Astrocyte (in vitro differentiated cells and primary cell): ENCODE measurements at places on chromosomes 2 and 18.

GRCh38 chr2:241975593-241976284, 106.2 kb downstream of the RTP5 start:
- H3K4me3 ChIP-seq: no peak overlapping the region
- no peak overlapping the region for H3K27ac ChIP-seq
- peaks cover 13% of the 10 kb centered on the region for H3K27me3 ChIP-seq
- H3K36me3 ChIP-seq: no peaks in the 10 kb centered on the region
- DNase-seq: no peak

GRCh38 chr2:157893611-157894010, 17.5 kb upstream of the ACVR1 start:
- H3K27me3 ChIP-seq: no peaks in the 10 kb centered on the region
- no peaks in the 10 kb centered on the region for H3K36me3 ChIP-seq
- peaks cover 18% of the 10 kb centered on the region for H3K4me1 ChIP-seq
- H3K27ac ChIP-seq: no peak overlapping the region

- H3K27ac ChIP-seq: no peak overlapping the region
- H3K36me3 ChIP-seq: no peaks in the 10 kb centered on the region
- H3K27me3 ChIP-seq: no peaks in the 10 kb centered on the region
- DNase-seq: no peak
Observed at GRCh38 chr2:133110201-133110600, 440.2 kb upstream of the LYPD1 start.

DNA sequence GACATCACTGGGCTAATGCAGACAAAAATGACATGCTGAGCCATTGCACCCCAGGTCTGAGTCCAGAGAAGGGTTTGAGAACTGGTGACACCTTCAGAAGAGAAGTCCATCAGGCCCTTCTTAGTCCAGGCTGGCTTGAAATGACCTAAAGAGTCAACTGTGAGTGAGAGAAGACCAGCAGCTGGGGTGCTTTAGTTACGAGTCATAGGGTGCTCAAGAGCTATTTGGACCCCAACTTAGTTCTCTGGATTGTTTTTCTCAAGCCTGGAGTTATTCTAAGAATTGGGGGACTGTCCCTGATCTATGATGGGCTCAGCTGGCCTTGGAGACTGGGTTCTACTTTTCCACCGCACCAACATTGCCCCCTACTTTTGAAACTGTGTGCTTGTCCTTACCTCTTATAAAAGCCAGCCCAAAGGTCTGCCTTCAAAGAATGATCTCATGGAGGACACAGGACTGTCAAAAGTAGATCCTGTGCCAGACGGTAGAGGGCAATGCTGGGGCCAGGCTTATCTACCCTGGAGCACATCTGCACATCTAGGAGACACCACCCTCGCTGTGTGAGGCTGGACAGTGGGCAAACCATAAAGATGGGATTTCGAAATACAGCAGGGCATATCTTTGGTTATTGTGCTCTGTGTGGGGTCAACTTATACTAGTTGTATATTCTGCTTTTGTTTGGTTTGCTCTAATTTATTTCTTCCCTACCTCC, 333.0 kb upstream of the SLC14A2 start:
- no peaks in the 10 kb centered on the region for H3K27me3 ChIP-seq
- no peak overlapping the region for H3K27ac ChIP-seq
- H3K4me1 ChIP-seq: no peaks in the 10 kb centered on the region
- peak; percentile 11 for DNase-seq
- no peaks in the 10 kb centered on the region for H3K36me3 ChIP-seq

- peak; percentile 78 for DNase-seq
- H3K4me3 ChIP-seq: no peak overlapping the region
- H3K27me3 ChIP-seq: no peaks in the 10 kb centered on the region
- no peaks in the 10 kb centered on the region for H3K36me3 ChIP-seq
Observed at GRCh38 chr2:237297421-237298150, 116.4 kb downstream of the COL6A3 start.

- peak overlapping the region; percentile 1 for H3K27ac ChIP-seq
- H3K4me1 ChIP-seq: peaks cover 29% of the 10 kb centered on the region
- H3K4me3 ChIP-seq: no peak overlapping the region
- DNase-seq: peak; percentile 71
- peaks cover 2% of the 10 kb centered on the region for H3K27me3 ChIP-seq
Observed at GRCh38 chr2:236712304-236712703, 142.7 kb downstream of the ACKR3 start.

DNA sequence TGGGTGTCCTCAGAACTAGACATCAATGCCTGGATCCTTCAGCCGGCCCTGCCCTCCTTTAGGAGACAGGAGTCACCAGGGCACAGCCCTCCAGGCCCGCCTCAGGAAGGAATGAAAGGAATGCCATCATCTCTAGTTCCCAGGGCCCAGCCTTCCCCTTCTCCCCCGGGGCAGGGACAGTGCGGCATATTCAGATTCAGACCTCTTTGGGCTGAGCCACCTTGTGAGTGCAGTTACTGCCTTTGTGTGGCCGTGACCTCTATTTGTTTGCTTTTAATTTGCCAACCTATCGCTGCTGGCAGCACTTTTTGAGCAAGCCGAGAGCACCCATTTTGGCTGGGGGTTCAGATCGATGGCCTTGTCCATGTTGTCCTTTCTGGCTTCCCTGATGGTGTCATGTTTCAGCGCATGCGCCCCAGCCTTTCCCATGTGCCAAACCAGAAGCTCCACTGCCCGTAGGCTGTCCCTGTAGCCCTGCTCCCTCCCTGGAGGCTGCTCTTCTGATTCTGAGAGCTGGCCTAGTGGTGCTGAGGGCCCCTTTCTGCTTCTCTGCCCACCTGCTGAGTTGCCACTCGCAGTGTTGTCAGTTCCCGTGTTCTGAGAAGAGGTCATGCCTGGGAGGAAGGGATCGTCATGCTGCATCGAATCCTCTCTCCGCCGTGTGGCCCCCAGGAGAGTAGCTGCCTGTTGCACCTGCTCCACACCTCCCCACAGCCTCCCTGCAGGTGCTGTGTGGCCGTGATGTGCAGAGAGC, 10.9 kb downstream of the ANKRD23 start:
- no peaks in the 10 kb centered on the region for H3K27me3 ChIP-seq
- no peak overlapping the region for H3K4me3 ChIP-seq
- peaks cover 5% of the 10 kb centered on the region for H3K4me1 ChIP-seq
- no peak overlapping the region for H3K27ac ChIP-seq

DNA sequence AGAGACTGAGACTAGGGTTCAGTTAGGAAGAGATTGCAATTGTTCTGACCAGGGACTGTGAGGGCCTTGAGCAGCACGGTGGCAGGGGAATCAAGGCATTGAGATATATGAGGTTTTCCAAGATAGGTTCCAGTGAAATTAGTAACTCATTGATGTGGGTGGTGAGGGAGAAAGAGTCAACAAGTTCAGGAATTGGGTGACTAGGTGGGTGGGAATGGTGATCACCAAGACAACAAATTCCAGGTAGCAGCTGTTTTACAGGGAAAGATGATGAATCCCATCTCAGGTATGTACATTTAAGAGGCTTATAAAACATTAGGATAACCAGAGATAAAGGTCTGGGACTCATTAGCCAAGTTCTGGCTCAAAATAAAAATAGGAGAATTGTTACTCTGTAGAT, 251.5 kb upstream of the MGAT5 start:
- H3K4me3 ChIP-seq: no peak overlapping the region
- H3K4me1 ChIP-seq: no peaks in the 10 kb centered on the region
- H3K27me3 ChIP-seq: no peaks in the 10 kb centered on the region
- H3K36me3 ChIP-seq: no peaks in the 10 kb centered on the region

DNA sequence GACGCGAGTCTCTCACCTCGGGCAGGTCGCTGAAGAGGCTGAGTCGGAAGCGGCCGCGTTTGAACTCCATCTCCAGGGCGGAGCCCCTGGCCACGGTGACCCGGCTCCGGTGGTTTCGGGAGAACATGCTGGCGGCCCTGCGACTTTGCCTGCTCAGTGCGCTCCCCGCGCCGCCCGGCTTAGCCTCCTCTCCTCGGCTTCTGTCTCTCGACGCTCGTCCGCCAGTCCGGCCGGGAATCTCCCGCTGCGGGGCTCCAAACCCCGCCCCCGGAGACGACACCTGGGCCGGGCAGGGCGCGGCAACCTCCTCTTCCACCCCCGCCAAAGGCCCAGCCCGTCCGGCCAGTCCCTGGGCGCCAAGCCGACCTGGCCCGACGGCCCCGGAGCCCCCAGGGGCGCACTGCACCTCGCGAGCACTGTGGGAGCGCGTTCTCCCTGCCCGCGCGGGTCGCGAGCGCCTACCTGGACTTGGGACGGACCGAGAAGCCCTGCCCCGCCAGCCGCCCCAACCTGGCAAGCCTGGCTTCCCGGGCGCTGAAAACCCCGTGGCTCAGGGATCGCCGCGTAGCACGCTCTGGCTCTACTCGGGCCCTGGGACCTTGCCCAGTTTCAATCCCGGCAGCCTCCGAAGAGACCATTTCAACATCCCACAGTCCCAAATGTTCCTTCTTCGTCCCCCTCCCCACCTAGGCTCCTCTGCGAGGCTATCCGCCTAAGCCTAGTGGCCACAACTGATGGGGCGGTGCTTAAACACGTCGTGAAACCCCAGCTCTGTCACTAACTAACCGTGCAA, at the start of gene RTKN:
Gene RTKN, minus strand, starts transcription at position 248 of the 793 bp plus-strand sequence. Its CDS starts 121 bp downstream, at position 127.
- H3K36me3 ChIP-seq: no peaks in the 10 kb centered on the region
- peaks cover 45% of the 10 kb centered on the region for H3K4me1 ChIP-seq
- peaks cover 10% of the 10 kb centered on the region for H3K27me3 ChIP-seq
- no peak within 1 kb of the TSS for H3K4me3 ChIP-seq
- H3K27ac ChIP-seq: no peak within 1 kb of the TSS

DNA sequence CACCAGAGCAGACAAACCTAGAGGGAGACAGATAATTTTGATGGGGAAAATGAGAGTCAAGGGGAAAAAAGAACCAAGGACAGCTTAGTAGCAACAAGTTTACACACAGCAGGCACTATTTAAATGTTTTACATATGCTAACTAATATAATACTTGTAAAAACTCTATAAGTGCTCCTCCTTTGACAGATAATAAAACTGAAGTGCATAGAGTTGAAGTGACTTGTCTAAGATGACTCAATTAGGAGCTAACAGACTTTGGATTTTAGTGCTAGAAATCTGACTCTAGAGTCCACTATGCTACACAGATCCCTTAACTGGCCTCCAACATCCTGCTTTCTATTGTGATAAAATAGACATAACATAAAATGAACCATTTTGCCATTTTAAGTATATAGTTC, 506.9 kb downstream of the SATB2 start:
- no peak overlapping the region for H3K27ac ChIP-seq
- no peak for DNase-seq
- H3K27me3 ChIP-seq: no peaks in the 10 kb centered on the region
- H3K36me3 ChIP-seq: no peaks in the 10 kb centered on the region
- no peaks in the 10 kb centered on the region for H3K4me1 ChIP-seq
- no peak overlapping the region for H3K4me3 ChIP-seq

GRCh38 chr18:3704556-3705344, 254.8 kb downstream of the TGIF1 start:
- H3K36me3 ChIP-seq: no peaks in the 10 kb centered on the region
- no peak overlapping the region for H3K27ac ChIP-seq
- DNase-seq: peak; percentile 44
- H3K4me1 ChIP-seq: no peaks in the 10 kb centered on the region
- no peak overlapping the region for H3K4me3 ChIP-seq

DNA sequence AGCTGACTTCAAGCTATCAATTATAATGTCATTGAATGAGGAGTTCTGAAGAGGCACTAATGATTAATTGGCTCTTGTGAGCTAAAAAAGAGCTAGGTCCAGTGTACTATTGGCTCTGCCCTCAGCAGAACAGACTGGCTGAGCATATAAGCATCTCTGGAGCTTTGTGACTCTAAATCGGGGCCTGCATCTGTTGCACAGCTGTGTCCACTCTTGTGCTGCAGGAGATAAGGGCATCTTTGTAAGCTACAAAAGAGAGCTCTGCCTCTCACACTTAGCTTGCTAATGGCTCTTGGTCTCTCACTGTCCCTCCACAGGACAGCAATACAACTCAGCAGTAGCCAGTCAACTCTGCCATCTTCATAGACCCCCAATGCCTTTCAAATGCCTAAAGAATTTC, 61.5 kb upstream of the L3MBTL4 start:
- H3K27me3 ChIP-seq: no peaks in the 10 kb centered on the region
- H3K4me3 ChIP-seq: no peak overlapping the region
- H3K27ac ChIP-seq: no peak overlapping the region
- no peaks in the 10 kb centered on the region for H3K36me3 ChIP-seq

GRCh38 chr18:75362435-75362834, 65.1 kb downstream of the SMIM21 start:
- H3K4me1 ChIP-seq: peaks cover 4% of the 10 kb centered on the region
- no peaks in the 10 kb centered on the region for H3K36me3 ChIP-seq
- no peak overlapping the region for H3K27ac ChIP-seq
- H3K4me3 ChIP-seq: no peak overlapping the region

DNA sequence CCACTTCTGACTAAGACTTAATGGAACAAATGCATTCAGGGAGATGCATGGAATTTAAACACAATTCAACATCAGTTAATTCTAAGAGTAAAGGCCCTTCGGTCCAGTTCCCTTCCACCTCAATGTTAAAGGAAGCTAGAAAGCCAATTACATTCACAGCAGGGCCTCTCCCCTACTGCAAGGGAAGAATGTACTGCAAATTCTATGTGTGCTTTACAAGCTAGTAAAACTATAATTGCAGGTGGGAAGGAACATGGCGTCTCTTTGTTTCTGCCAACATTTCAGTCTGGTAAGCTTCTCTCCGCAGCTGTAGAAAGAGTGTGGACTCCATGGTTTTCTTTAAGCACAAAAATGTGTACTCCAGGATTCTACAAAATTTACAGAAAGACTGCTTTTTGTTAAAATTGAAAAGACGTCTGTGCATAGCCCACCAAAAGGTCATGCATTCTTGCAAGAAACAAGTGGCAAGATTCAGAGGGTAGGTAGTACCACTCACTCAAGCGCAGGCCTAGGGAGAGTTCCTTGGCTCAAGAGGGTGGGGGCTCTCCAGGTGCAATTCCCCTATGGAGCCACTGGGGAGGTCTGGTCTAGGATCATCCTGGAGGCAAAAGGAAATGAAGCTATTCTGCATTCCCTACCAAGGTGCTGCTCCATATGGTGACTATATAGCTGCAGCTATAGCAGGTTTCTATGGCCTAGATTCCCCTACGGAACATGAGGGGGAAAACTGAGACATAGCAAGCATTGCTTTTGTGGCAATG, 127.0 kb upstream of the FZD5 start:
- no peaks in the 10 kb centered on the region for H3K36me3 ChIP-seq
- no peak overlapping the region for H3K27ac ChIP-seq
- H3K27me3 ChIP-seq: no peaks in the 10 kb centered on the region
- H3K4me3 ChIP-seq: no peak overlapping the region
- DNase-seq: no peak

- H3K4me3 ChIP-seq: no peak overlapping the region
- H3K27ac ChIP-seq: no peak overlapping the region
- H3K27me3 ChIP-seq: no peaks in the 10 kb centered on the region
- H3K4me1 ChIP-seq: no peaks in the 10 kb centered on the region
Observed at GRCh38 chr2:79994965-79995364, 309.6 kb downstream of the LRRTM1 start.

DNA sequence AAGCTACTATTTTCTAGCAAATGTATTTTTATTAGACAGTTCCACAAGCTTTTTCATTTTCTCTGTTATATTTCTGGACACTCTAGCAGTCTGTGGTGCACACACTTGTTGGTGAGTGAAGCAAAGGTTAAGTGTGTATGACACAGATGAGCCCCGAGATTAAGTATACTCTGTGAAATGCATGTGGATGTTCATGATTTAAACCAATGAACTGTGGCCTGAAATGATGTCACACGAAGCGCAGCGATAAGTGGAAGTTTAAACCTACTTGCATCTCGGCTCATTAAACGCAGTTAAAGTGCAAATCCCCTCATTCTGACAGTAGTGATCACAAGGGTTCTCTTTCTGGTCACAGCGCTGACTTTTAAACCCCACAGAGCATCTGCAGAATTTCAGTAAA, 1488.8 kb upstream of the NXPH2 start:
- no peak overlapping the region for H3K4me3 ChIP-seq
- no peaks in the 10 kb centered on the region for H3K36me3 ChIP-seq
- no peaks in the 10 kb centered on the region for H3K4me1 ChIP-seq
- H3K27me3 ChIP-seq: no peaks in the 10 kb centered on the region
- no peak overlapping the region for H3K27ac ChIP-seq

GRCh38 chr18:26103579-26103978, 13.2 kb upstream of the SS18 start:
- no peak overlapping the region for H3K4me3 ChIP-seq
- no peaks in the 10 kb centered on the region for H3K36me3 ChIP-seq
- no peak overlapping the region for H3K27ac ChIP-seq
- H3K4me1 ChIP-seq: no peaks in the 10 kb centered on the region
